ENCODE measurements at places on chromosomes 11 and 22.

GRCh38 chr22:47588578-47588960 is 826.1 kb downstream of the TBC1D22A start:
- no peak for DNase-seq

GRCh38 chr11:126189109-126189929 is 22.1 kb downstream of the RPUSD4 start:
- no peak for DNase-seq

- DNase-seq: no peak
These were observed 49.1 kb downstream of the MICAL2 start for GRCh38 chr11:12159351-12160099.

DNA sequence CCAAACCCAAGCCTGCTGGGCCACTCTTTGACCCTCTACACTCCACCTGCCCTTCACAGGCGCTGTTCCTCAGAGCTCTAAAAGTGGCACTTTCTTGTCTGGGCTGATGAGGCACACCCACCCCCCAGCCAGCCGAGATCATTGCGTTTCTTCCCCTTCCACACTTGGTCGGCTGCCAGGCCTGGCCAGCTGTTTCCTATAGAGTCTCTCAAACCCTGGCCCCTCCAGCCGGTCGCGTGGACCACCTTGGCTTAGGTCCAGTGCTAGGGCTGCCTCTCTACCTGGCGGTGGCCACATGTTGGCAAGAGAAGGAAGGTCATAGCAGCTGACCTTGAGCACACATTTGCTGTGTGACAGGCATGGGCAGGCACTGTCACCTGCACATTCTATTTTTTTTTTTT is 60.6 kb downstream of the PPP6R2 start:
- DNase-seq: no peak

DNA sequence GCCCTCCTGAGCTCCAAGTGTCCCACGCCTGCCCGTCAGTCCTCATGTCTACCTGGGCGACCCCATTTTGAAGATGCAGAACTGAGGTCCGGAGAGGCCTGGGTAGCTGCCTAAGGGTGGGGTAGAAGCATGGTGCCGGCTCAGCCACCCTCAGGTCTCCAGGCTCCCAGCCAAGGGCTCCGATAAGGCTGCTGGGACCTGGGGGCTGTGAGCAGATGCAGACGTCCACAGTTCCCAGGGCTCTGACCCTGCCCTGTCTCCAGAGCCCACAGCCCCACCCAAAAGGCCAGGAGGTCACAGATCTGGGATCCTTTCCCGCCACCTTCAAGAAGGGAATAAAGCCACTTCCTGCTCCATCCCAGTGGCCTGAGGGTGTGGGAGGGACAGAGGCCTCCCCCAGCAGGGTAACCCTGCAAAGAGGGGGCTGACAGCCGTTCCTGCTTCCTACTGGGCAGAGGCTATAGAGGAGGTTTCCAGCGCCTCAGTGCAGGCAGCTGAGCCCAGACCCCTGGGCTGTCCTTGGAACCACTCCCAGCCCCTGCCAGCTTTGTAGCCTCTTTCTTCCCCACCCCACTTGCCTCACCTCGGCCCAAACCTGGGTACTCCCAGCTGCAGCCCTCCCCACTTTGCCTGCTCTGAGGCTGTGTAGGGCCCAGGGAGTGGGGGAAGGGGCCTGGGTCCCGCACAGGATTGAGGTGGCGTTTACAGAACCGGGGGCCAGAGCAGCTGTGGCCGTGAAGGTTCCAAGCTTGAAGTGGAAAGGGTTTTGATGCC is 85.5 kb downstream of the CDKN1C start:
- DNase-seq: no peak

DNA sequence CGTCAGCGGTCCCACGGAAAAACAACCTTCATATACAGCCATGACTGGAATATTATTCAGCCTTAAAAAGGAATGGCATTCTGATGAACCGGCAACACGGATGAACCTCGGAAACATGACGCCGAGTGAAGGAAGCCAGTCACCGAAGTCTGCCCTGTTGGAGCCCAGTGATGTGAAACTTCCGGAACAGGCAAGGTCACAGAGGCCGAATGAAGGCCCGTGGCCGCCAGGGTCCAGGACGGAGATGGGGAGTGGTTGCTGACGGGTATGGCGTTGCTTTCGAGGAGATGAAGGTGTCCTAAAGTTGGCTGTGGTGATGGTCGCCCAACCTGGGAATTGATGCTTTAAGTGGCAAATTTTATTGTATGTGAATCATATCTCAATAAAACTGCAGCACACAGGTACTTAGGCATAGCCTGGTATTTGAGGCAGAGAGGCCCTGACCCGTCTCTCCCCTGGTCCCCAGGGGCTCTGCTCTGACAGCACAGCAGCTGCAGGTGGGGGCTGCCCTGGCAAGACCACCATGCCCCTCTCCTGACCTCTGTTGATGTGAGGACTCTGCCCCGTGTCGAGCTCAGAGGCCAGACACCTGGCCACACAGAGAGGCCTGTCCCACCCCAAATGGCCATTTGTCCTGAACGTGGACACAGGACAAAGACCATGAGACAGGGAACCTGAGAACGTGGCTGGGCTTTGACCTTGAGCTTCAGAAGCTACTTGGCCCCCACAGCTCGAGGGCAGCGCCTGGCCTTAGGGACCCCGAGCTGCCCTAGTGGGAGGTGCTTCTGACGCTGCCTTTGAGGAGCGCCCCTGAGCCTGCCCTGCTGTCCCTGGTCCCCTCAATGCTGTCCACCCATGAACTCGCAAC is 1090.8 kb downstream of the BRD1 start:
- no peak for DNase-seq

GRCh38 chr22:31150615-31151014 is 9.4 kb upstream of the RNF185 start:
- no peak for DNase-seq

- DNase-seq: no peak
These were observed 71.0 kb upstream of the PPARA start for GRCh38 chr22:46079093-46079860.

DNA sequence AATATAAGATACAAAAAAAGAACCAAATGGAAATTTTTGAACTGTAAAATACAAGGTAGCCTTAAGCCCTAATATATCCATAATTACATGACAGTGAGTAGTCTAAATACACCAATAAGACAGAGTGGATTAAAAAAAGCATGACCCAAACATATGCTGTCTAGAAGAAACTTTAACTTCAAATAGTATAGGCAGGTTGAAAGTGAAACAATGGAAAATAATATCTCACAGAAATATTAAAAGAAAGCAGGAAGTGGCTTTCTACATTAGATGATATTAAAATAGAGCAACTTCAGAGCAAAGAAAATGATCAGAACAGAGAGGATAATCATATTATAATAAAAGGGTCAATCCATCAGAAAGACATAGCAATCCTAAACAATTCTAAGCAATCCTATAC is 21.8 kb downstream of the DCUN1D5 start:
- no peak for DNase-seq

DNA sequence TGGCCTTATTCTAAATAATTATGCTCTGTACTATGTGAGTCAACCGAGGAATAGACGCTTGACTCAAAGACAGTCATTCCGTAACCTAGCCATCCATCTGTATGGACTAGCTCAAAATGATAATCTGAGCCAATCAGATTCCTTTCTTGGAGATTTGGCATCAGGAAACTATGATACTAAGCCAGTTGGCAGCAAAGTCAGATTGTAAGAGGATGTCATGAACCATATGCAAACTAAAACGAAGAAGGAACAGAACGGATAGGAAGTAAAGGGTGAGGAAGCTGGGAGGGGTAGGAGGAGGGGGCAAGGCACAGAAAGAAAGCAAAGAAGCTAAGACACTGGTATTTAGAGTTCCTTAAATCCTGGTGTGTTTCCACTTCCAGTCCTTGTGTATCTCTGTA is 10.7 kb upstream of the SESN3 start:
- DNase-seq: no peak

DNA sequence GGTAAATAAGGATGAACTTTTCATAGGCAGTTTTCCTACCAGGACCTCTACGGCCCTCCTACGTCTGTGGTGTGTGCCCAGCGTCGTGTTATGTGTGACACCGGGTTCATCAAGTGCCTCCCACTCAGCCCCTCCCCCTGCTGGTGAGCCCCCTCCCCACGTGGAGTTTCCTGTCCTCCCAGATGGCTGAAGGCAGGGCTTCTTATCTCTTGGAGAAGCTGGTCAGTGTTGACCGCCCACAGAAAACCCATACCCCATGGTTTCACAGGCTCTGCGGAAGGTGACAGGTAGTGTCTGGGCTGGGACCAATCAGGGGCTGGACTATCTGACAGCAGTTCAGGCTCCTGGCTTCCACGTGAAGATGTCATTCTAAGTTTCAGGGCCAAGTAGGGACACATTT is 393.5 kb downstream of the TBC1D22A start:
- DNase-seq: no peak

- no peak for DNase-seq
These were observed 576 bp downstream of the TMEM258 start for GRCh38 chr11:61791737-61792309.

GRCh38 chr11:95592471-95592870 is 197.1 kb downstream of the FAM76B start:
- no peak for DNase-seq

DNA sequence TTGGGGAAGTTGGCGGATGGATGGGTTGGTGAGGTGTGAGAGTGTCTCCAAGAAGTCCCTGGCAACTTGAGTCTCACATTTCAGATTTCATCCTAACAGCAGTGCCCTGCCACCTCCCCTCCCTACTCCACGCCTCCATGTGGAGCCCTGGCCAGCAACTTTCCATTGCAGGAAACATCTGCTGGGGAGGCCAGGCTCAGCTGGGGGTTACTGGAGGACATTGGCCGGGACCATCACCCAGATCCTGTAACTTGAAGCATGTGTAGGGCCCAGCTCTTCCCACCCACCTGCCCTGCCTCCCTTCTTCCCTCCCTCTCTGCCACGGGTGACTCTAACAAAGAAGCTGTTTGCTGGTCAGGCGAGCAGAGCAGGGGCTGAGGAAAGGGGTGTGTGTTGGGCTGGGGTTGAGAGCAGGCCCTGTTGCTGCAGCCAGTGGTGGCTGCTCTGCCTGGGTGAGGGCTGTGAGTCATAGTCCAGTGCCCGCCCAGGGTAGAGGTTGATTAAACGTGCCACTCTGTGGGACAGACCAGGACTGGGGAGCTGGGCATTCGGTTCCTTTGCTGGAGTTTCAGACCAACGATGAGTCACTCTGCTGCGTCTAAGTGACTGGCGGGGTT is 64.0 kb downstream of the SCN3B start:
- DNase-seq: no peak

GRCh38 chr22:19892257-19892879 is 37.7 kb upstream of the GNB1L start:
- peak; percentile 36 for DNase-seq

DNA sequence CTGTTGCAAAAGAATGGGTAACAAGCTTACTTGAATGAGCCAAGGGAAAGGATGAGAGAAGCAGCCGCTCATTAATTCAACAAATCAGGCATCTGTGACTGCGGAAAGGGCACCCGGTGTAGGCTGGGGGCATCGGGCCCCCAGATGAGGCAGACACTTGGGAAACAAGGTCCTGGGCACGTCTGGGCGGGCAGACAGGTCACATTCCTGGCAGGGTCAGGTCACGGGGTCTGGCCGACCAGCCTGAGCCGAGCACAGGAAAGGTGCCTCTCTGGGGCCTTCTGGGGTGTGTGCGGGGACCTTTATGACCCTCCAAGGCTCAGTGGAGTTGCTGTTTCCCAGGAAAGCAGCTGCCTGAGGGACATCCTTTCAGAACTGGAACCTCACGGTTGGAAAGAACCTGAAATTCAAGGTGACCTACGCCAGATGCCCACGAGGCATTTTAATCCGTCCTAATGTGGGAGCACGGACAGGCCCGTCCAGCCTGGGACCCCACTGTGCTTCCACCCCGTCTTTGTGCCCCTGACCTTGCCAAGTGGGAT is 57.1 kb downstream of the ST14 start:
- DNase-seq: no peak

DNA sequence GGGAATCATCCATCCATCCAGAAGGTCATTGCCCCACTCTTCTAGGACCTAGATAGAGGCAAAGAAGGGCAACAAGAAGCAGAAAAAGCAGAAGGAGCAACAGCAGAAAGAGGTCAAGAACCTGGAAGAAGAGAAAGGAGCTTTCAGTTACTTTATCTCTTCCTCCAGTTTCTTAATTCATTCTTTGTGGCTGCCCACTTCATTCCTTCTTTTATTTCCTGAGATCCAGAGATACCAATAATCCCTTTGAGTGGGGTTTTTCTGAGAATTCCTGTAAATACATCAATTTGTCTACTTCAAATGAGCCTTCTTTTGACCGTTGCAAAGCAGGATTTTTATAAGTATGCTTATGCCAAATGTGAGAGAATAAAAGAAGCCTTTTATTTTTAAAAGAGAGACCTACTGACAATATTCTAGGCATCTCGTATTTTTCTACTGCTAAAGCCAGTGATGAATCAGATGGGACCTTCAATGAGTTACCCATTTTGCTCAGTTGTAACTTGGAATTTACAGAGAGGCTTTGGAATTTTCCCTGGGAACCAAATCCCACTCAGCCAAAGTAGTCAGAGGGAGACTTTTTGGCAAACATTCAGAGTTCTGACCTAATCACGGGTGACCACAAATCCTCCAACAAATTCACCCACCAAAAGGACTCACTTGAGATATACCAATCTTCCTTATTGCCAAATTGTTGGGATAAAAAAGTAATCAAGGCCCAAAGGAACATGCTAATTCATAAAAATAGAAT is 54.9 kb downstream of the ZC3H12C start:
- no peak for DNase-seq

DNA sequence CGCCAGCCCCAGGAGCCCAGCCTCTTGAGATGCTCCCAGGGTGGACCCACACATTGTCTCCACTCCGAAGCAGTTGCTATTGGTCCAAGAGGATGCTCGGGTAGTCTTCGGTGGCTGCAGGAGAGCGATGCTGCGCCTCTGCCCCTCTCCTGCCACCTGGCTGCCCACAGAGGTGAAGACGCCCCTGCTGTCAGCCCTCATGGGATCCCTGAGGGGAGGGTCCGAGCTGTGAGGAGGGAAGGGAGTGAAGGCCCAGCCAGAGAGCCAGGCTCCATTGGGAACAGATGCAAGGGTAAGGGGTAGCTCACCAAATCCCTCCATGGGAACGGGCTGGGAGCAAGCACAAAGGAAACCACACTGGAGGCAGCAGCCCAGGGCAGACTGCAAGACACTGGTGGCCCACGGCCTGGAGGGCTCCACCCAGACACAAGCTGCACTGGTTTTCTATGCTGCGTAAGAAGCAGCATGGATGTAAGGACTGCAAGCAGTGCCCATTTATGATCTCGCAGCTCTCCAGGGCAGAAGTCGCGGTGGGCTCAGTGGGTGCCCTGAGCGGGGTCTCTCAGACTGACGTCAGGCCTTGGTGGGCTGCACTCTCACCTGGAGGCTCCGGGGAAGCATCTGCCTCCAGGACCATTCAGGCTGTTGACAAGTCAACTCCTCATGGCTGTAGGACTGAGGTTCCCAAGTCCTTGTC is 15.7 kb downstream of the TSPAN32 start:
- no peak for DNase-seq

DNA sequence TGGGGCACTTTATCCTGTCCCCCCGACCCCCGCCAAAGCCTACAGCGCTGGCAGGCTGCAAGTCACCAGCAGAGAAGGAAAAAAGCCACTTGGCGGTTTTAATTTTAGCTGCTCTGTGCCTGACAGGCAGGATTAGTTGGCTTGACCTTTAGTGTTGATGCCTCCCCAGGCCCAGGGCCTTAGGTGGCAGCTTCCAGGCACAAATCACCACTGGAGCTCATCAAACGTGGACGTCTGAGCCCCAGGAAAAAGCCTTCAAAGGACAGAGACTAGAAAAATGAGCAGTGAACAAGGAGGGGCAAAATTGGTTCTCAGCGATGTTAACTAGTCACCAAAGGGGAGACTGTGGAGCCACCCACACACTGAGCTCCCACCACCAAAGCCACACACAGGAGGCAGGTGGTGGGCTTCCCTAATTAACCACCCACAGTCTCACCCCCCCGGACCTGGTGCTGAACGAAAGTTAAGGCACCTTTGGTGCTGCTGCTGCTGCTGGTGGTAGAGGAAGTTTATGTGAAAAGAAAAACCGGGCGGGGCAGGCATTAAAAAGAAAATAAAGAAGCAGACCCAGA is 4.4 kb upstream of the PYGM start:
- DNase-seq: no peak
